Fibroblast of skin of right quadriceps (primary cell): ENCODE measurements at places on chromosomes 3 and 15.

DNA sequence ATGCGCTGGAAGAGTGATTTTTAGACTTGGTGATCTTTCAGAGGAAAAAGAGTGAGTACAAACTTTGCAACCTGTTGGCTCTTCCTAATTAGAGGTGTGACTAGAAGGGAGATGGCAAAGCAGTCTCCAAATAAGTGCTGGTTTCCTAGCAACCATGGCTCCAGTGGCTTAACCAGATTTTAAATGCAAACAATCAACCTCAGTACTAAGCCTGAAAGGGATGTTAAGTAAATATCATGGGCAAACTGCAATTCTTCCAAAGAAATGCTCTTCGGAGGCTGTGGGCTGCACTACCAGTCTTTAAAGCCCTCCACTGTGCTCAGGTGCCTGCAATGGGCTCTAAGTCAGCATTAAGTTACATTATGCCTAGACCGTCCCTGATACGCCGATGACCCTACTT lies 678.1 kb upstream of the CCDC54 start:
- DNase-seq, result no peak

GRCh38 chr15:63514531-63514943 lies 10.1 kb downstream of the USP3 start:
- peak; percentile 68 for DNase-seq

- DNase-seq, result peak; percentile 35
Measured at GRCh38 chr3:71064956-71065763, 518.4 kb downstream of the FOXP1 start.

DNA sequence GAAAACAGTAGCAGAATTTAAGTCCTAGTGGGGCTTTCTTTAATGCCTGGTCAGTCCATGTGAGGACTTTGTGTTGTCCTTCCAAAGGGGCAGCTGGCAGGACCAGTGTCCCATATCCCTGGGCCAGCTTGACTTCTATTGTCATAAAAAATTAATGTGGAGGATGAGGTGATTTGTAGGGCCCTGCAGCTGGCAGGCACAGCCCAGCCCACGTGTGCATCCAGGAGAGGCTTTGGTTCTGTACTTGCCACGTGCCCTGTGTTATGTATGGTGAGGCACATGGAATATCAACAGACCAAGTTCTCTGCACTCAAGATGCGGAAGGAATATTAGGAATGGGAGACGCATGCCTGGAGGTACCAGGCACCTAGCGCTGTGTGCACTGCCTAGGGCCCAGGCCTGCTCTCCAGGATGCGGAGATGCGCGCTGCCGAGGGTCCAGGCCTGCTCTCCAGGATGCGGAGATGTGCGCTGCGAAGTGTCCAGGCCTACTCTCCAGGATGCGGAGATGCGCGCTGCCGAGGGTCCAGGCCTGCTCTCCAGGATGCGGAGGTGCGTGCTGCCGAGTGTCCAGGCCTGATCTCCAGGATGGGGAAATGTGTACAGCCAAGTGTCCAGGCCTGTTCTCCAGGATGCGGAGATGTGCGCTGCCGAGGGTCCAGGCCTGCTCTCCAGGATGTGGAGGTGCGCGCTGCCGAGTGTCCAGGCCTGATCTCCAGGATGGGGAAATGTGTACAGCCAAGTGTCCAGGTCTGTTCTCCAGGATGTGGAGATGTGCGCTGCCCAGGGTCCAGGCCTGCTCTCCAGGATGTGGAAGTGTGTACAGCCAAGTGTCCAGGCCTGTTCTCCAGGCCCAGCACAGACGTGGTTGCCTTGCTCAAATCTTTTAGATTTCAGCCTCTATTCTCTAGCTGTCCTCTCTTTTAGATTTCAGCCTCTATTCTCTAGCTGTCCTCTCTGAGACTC lies 183.3 kb upstream of the ROPN1 start:
- no peak for DNase-seq

DNA sequence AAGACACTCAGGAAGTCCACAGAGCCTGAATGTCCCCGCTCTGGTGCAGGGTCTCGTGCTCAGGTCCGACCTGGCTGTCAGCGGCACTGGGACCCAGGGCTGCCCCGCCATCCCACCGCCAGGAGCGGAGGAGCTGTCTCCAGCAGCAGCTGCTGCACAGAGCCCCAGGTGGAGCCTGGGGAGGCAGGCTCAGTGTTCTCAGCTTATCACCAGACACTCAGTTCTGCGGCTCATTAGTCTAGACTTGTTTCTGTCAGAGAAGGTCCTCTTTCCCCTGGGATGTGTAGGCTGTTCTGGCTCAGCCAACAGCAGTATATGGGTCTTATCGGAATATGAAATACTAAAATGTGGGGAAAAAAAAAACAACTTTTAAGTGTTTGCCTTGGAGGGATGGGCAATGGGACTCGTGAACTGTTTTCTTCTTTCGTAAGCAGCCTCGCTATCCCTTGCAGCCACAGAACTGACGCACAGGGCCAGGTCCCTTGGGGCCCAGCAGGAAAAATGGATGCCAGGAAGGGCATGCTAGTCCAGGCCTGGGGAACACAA lies 75.9 kb downstream of the KLF13 start:
- DNase-seq, result peak; percentile 66

DNA sequence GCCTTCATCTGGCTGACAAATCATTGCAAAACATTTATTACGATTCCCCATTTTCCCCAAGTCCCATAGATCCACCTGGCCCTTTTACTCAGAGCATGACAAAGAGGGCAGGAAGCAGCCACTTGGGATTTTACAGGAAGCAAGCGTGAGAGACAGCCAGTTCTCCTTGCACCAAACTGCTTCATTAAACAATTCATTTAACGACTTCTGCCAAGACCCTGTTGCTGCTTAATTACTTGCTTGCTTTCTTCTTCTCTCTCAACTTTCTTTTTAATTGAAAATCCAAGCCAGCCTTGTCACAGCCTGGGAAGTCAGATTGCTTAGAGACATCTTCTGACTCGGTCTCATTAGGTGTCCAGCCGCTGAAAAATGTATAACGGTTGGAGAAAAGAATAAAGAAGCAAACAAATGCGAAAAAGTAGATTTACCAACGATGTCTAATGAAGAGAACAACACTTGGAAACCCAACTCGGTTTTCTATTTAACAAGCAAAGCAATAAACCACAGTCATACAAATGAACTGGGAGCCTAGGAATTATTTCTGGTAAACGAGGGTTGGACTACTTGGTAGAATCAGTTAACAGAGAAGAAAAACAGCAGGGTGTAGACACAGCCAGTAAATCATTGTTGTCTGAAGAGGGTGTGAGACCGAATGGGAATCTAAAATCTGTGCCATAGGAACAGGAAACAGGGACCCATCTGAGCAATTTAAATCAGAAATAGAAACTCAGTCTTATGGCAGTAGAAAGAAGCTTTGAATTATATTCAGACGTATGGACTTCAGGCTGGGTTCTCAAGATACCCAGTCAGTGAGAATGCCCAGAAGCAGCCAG lies 298.3 kb downstream of the LRRC3B start:
- DNase-seq, result no peak

GRCh38 chr3:157807280-157807679 lies 298.9 kb downstream of the SHOX2 start:
- peak; percentile 54 for DNase-seq

DNA sequence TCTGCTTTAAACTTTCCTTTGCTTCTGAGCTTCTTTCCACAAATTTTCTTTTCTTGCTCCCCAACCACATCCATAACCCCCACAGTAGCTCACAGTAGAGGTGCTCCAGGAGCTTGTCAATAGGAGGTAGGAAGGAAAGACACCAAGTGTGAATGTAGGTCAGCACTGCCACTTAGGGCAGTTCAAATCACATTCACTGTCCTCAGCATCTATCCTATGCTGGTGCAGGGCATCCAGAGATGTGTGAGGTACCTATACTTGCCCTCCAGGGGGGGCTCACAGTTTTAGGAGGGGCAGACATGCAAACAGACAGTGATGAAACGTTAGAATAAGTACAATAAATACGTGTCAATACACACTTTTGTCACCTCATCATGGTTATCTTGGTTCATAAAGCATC lies 1.5 kb upstream of the SPSB4 start:
- DNase-seq, result no peak

DNA sequence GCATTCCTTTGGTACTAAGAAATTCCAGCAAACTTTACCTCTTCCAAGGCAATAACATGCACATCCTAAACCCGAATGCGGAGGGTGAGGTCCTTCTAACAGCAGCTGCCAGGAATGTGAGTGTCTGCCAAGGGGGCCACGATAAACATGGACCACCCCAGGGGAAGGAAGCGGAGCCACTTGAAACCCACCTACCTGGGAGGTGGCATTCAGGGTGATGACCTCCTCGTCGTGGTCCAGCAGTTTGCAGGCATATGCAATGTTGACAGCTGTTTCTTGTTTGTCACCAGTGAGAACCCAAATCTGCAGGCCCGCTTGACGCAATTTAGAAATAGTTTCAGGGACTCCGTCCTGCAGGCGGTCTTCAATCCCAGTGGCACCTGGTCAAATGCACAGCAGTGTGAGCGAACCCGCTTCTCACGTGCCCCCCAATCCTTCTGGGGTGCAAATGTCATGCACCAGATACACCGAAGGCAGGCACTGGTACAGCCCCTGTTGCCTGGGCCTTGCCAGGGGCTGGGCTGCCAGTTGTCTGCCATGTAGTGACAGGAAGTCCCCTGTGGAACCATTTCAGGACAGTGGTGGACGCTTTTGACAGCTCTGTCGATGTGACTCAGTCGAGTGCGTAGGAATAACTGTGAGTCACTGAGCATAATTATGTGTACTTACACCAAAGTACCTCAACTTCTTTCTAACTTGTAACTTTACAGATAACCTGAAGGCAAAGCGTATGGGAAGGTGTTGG lies 161.2 kb downstream of the ATP10A start:
- no peak for DNase-seq

DNA sequence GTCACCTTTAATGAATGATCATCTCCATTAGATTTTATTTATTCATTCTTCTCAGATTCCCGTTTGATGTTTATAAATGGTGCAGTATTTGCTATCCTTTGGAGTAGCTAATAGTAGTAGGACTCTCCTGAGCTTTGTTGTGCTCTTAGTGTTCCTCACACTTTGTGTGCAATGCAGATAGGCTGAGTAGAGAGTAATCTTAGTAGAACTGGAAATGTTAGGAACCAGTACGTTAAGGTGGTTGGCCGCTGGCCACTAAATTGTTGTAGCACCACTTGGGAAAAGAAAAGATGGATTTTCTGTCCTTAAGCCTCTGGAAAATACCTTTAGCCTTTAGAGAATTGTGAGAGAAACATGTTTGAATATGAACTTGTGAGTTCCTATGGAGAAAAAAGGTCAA lies 19.9 kb upstream of the EBLN2 start:
- no peak for DNase-seq

DNA sequence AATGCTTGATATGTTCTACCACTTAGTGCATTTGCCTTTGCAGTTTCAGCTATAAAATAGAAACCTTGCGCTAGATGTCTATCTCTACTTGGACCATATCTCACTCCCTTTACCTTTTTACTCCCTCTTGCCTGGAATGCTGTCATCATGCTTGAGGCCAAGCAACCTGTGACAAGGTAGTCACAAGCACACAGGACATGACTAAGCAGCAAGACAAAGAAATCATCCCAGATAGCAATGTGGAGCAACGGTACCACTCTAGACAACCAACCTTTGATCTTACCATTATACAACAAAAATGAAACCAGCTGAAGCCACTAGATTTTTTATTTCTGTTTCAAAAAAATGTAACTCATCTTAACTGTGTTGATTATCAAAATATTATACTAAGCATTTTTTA lies 50.5 kb upstream of the SPSB4 start:
- no peak for DNase-seq

GRCh38 chr3:128971421-128972100 lies 22.3 kb downstream of the CFAP92 start:
- DNase-seq, result peak; percentile 29

DNA sequence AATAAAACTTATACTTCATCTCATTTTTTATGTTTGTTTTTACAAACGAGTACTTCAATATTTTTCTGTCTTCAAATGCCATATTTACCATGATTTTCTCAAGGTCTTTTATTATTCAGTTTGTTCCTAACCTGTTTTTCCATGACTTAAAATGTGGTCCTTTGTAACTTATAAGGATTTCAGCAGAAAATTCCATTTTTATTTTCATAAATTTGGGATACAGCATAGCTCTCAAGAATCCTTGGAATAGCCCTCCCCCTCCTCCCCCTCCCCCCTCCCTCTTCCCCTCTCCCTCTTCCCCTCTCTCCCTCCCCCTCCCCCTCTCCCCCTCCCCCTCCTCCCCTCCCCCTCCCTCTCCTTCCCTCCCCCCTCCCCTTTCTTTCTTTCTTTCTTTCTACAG lies 14.9 kb upstream of the STX19 start:
- DNase-seq, result no peak

DNA sequence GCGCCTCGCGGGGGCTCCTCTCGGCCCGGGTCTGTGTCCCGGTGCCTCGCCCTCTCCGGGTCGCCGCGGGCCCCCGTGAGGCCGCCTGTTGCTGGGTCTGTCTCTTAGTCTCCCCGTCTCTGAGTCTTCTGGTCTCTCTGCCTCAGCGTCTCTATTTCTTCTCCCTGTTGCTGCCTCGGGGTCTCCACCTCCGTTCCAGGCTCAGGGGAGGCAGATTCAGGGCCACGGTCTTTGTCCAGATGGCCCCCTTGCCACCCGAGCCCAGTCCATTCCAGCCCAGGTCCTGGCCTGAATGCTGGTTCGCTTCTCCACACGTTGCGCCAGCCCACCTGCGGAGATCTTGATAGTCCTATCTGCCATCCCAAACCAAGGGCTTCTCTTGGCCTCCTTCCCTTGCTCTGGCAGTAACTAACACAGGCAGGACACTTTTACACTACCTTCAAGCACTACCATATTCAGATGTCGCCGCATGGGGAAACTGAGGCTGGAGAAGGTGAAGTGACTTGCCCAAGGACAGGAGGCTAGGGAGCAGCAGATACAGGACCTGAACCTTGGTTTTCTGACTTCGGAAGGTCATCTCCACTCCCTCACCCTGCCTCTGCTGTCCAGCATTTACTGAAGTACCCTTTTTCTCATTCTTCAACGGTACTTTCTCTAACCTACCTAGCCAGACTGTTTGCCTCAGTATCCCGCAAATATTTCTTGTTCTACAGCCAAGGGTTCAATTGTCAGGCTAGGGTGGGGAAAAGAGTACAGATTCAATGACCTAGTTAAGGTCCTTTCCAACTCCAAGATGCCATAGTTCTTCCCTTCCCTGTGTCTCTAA lies 616 bp upstream of the IGDCC4 start:
- no peak for DNase-seq

GRCh38 chr3:44198284-44199269 lies 43.1 kb upstream of the TOPAZ1 start:
- peak; percentile 64 for DNase-seq

- DNase-seq, result no peak
Measured at GRCh38 chr3:110397115-110397514, 674.5 kb upstream of the NECTIN3 start.

DNA sequence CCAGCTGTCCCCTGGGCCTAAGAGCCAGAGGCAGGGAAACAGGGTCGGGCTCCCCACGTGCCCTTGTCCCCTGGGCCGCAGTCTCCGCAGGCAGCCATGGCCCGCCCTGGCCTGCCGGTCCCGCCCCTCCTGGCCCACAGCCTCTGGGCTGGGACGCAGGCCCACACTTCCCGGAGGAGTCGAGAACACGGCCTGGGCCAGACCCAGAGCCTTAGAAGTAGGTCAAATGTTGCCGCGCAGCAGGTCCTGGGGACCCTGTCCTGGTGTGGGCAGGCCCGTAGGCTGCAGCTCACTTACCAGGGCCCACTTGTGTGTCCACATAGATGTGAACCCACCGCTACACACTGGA lies 4.3 kb upstream of the MYL3 start:
- no peak for DNase-seq
